ENCODE measurements at places on chromosomes 3 and 15. TPM values are rescaled to one million over a fixed set of nuclear protein-coding genes. Genes with fewer than 3 reads are reported as not detected.

The FGD5 gene
- 141 TPM for total RNA-seq

The TLNRD1 gene
- total RNA-seq, result 10.5 TPM

The FAM240A gene
- not detected for total RNA-seq

The SLC9C1 gene
- 0.13 TPM for total RNA-seq

The DAG1 gene
- 53.4 TPM for total RNA-seq

The HAUS2 gene
- total RNA-seq, result 25.7 TPM

The STRC gene
- not detected for total RNA-seq

The CSTA gene
- not detected for total RNA-seq

The NRROS gene
- total RNA-seq, result 4.4 TPM

The DHX30 gene
- total RNA-seq, result 90.8 TPM

The TUSC2 gene
- 16.2 TPM for total RNA-seq
